ENCODE measurements at places on chromosomes 4 and X.

GRCh38 chr4:31081366-31081765, 361.2 kb downstream of the PCDH7 start:
- no peak for DNase-seq

DNA sequence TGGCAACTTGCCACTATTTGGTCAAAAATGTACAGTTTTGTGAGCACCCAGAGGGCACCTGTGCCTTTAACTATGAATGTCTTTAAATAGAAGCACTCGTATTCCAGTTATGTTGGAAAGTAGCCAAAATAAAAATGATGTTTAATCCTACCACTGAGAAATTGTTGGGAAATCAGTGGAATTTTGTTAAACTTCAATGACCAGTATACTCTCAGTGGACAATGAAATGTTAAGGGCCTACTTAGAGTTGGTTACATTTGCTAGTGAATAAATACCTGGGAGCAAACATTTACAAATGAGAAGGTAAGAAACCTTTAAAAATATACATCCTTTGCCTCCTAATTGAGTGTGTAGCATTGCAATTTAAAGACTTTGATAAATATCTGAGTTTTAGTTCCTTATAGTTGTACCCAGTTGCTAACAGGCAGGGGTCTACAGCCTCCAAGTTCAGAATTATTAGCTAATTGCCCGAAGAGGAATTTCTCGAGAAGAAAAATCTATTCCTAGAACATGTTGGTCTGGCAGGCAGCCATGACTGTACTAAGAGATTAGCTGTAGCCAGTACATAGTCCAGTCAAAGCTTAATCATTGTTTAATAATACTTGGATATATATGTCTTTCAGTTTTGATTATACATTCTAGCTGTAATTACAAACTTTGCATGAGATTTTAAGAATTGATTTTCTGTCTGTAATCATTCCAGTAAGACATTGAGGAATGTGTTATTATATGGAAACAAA, 93.2 kb downstream of the IL1RAPL2 start:
- DNase-seq: no peak

GRCh38 chrX:95427389-95427788, 1257.3 kb upstream of the DIAPH2 start:
- no peak for DNase-seq

GRCh38 chr4:101967697-101968346, 177.3 kb downstream of the BANK1 start:
- no peak for DNase-seq
